ENCODE measurements at places on chromosomes 4 and X.

DNA sequence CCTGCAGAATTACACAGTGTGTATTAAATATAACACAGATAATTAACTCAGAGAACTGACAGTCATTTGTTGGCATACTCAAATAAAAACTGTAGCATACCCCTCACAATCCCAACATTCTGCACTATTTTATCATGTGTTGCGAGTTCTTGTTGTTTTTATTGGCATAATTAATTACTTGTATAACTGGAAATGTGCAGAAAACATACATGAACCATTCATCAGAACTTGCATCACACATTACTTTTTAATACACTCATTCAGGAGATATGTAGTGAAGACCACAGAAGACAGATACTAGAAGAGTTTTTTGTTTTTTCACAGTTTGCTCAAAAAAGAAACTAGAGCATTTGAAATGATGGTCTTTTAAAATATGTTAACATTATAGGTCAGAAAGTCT is 74.6 kb upstream of the NEIL3 start:
- no peak for ATAC-seq

GRCh38 chr4:161336016-161336530 is 827.7 kb downstream of the FSTL5 start:
- no peak for ATAC-seq

DNA sequence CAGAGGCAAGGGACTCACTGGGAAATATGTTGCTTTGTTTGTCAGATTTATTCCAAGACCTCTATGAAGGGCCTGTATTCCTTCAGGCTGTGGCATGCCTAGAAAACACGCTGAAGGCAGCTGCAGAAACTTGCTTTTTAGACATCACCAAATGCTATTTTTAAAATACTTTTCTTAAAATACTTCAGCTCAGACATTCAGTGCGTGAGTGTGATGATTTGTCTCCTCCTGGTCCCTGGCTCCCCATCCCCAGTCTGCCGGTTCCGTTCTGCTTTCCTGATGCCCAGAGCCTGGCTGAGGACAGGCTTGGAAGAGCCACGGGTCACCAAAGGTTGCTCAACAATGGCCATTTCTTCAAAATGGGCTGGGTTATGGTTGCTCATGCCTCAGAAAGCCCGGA is 55.0 kb downstream of the PSAPL1 start:
- no peak for ATAC-seq

- ATAC-seq = no peak
Observed at GRCh38 chr4:61149278-61149677, 50.8 kb upstream of the ADGRL3 start.

GRCh38 chr4:17584521-17585213 is 7.7 kb downstream of the LAP3 start:
- no peak for ATAC-seq

DNA sequence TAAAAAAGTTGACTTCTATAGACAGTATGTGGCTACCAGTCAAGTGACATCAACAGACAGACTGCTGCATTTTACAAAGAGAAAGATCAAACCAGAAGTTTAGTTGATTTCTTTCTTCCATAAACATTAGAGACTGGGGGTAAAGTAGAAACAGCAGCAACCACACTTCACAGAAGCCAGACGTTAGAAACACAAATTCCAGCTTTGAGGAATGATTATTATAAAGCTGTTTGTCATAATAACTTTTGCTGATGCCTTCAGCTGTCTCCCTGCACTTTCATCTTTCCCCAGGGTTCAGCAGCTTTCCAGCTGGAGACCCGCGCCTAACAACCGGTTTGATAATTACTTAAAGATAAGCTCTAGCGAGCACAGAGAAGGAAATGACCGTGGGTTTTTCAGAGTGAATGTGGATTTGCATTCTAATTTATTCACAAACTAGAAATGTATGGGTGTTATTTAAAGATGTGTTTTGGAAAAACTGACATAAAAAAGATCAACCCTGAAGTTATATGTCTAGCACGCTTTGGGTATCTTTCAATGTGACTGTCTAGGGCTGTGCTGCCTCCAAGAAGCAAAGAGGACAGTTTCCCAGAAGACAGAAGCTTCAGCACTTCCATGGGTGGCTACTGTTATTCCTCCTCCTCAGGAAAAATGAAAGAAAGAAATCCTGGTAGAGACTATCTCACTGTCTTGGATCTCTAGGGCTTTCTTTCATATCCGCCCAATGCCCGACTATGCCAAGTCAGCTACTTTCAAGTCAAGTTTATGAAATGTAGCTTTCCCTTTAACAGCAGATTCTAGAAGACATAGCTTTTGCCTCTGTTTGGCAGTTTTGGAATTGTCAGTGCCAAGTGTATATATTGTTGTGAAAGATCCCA is 15.0 kb upstream of the ENAM start:
- peak; percentile 77 for ATAC-seq

DNA sequence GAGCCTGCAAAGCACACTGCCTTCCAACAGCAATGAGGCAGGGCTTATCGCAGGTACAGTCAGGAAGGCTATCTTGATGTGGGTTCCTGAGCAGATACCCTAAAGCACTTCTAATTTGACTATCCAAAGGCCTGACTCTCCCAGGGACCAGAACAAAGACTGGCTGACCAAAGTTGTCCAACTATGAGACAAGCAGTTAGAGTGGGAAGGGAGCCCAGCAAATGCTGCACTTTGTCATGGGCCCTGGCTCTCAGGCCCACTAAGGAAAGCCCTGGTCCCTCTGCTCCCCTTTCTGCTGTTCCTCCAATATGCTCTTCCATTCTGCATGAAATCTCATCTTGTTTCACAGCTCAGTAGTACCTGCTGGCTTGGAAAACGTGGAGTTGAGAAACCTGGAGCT is 391.0 kb downstream of the RAB28 start:
- no peak for ATAC-seq

DNA sequence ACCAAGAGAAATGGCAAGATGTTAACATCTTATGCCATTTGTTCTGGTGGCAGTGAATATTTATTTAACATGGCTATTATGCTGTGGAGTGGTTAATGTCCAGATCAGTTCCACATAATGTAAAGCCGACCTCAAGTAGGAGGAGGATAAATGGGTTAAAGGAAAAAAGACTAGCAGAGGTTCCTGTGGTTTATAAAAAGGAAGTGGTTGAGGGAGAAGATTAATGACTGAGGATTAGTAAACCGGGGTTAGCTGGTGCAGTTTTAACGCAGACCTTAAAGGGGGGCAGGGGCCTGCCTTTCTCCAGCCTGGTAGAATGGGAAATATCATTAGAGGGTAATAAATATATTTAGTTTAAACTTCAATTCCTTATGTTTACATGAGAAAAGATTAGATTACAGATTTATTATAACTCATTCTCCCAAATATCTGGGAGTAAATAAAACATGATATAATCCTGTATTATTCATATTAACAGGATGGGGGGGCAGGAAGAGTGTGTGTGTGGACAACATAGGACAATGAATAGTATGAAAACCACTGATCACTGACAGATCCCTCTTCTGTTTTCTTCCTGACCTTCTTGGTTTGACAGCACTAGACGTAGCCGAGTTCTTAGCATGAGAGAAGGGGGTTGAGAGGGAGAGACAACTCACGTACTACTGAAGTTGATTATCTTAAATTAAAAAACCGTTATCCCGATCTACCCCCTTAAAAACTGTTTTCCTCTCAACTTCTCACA is 124.1 kb upstream of the LIMCH1 start:
- ATAC-seq = no peak

GRCh38 chr4:139223682-139224317 is 46.8 kb upstream of the ELF2 start:
- peak; percentile 62 for ATAC-seq

GRCh38 chr4:8228319-8229250 is 29.5 kb downstream of the SH3TC1 start:
- peak; percentile 88 for ATAC-seq

Data from stimulated activated memory B cell treated with anti-CD40 and anti-IgM and Interleukin-4, amounts not matched to agents 10 μg/mL and 1 μg/mL and 100 μg/mL, for 72 hours (primary cell).